Articular chondrocyte of knee joint (primary cell): ENCODE measurements at places on chromosomes 5 and 9. TPM values are rescaled to one million over a fixed set of nuclear protein-coding genes. Genes with fewer than 3 reads are reported as not detected.

The ORM1 gene
- not detected in 2 replicates for total RNA-seq

The SAXO1 gene
- total RNA-seq, result 0.13 and 0.22 TPM in 2 replicates

The OR1L8 gene
- 0.11 and 0.13 TPM in 2 replicates for total RNA-seq

The SOX30 gene
- under 0.01 TPM in 1 of 2 replicates, not detected in the other for total RNA-seq

The ANKRD20A1 gene
- not detected in 2 replicates for total RNA-seq

The LURAP1L gene
- 6.9 and 11.7 TPM in 2 replicates for total RNA-seq

The SLC46A2 gene
- 0.11 TPM in 1 of 2 replicates, not detected in the other for total RNA-seq
